Right renal pelvis (tissue), 4 donors: ENCODE measurements at places on chromosomes 11 and 22.

DNA sequence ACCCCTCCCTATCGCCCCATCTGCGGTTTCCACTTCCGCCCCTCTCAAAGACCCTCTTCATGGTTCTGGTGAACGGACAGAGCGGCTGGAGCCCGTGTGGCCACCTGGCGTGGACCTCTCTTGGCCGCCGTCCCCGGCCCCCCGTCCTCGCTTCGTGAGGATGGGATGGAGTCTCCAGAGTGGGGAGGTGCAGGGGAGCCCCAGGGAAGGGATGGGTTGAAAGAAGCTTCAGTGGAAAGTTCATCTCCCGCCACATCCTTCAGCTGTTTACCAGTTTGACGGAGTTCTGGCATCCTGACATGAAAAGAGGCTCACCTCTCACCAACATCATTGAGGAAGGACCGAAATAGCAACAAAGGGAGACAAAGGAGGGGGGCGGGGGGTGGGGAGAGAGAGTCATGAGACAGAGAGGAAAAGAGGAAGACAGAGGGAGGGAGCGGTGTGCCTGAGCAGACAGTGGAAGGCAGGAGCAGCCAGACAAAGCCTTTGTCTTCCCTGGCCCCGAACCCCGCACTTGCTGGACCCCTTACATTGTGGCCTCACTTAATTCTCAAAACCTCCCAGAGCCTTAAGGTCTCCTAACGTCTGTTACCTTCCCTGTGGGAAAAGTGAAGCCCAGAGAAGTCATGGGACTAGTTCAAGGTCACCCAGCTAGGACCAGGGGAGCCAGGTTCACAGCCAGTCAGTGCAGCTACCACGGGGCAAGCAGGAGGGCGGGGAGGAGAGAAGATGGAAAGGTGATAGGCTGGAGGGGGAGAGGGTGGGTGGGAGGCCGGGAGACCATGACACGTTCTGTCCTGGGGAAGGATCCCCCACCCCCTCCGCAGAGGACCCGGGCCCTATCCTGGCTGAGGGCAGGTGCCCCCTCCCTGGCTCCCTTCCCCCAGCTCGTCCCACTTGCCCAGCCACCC is 54.9 kb downstream of the CD6 start:
- no peak for DNase-seq

- no peak for DNase-seq
Measured at GRCh38 chr11:97430877-97431276, 1041.1 kb downstream of the JRKL start.

GRCh38 chr11:68412593-68413475 is 47.7 kb upstream of the PPP6R3 start:
- no peak for DNase-seq

DNA sequence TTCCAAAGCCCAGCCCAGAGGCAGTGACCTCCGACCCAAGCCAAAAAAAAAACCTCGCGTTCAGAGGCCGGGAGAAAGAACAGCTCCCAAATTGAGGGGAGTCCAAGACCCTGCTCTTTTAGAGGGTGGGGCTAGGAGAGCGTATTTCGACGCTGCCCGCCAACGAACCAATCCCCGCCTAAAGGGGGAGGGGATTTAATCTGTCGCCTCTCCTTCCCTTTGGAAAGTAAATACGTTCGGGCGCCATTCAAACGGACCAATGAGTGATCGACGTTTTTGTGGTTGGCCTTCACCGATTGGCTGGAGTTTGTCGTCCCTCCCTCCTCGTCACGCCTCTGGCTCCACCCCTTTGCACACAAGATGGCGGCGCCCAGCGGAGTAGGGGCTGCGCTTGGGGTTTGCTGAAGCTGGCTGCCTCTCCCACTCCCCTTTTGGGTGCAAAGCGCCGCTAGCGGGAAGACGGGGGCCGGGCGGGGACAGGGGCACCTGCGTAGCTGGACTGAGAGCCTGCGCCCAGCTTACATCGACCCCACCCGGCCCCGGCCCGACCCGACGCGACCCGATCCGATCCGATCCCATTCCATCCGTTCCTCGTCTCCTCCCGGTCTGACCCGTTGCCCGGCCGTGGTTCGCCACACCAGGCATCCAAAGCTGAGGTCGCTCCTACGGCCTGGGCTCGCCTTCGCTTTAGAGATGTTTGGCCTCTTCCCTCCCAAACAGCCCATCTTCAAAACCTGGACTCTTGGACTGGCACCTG is at the start of gene RNF26:
Gene RNF26 (plus strand): TSS at position 354 of the 757 bp plus-strand sequence. CDS start 596 bp downstream, outside the sequence.
- DNase-seq = peak; percentile 94

GRCh38 chr22:24592851-24593558 is at the start of gene LRRC75B:
Gene LRRC75B, minus strand, starts transcription at chr22:24593073. Its CDS starts 34 bp downstream, at chr22:24593039.
- peak; percentile 63 for DNase-seq

GRCh38 chr11:37963440-37963839 is 1365.4 kb upstream of the RAG2 start:
- DNase-seq = no peak

- no peak for DNase-seq
Measured at GRCh38 chr11:73429121-73429750, 53.0 kb downstream of the RELT start.

- no peak for DNase-seq
Measured at GRCh38 chr22:47597041-47597440, 834.6 kb downstream of the TBC1D22A start.

DNA sequence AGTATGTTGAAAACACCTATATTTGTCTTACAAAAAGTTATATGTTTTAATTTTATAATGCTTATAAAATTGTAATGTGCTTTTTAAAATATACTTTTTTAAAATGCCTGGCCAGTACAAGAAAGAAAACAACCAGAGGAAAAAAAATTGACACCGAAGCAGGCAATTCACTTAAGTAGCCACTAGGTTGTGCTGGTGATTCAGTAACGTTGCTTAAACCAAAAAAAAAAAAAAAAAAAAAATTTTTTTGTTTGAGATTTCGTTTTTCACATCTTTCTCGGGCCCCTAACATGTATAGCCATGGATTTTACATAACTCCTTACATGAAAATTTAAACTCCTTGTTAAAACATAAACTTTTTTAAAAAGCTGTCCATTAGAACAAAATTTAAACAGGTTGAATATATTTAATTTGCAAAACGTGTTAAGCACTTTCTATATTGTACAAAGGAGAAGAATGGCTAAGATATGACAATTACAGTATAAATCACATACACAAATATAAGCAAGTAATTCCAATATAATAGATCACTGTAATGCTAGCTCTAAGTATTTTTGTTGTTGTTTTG is 9.2 kb downstream of the OR8B4 start:
- DNase-seq = no peak

GRCh38 chr11:62337303-62338181 is at the start of gene ASRGL1:
Gene ASRGL1, plus strand, starts transcription at chr11:62337448. Its CDS starts 530 bp downstream, at chr11:62337978.
- peak; percentile 63 for DNase-seq

- no peak for DNase-seq
Measured at GRCh38 chr11:113411536-113411935, 24.0 kb downstream of the ANKK1 start.

GRCh38 chr11:92180226-92180625 is 44.4 kb upstream of the FAT3 start:
- no peak for DNase-seq

GRCh38 chr11:95093548-95093947 is 3.9 kb downstream of the ENDOD1 start:
- DNase-seq = no peak

- no peak for DNase-seq
Measured at GRCh38 chr11:12944889-12945288, 64.2 kb upstream of the RASSF10 start.

DNA sequence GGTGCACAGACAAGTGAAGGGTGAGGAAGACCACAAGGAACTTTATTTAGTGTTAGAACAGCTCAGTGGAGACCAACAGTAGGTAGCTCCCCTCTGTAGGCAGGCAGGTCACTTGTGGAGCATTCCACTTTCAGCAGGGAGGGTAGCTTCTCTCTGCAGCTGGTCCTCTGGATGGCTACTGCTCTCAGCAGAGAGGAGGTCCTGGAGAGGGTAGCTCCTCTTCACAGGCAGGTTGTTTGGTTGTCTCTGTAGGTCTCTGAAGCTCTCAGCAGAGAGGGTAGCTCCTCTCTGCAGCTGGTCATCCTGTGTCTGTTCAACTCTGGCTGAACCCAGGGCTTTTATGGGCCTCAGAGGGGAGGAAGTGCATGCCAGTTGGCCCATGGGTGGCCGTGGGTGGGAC is 6.5 kb upstream of the OOSP1 start:
- no peak for DNase-seq

- peak; percentile 13 for DNase-seq
Measured at GRCh38 chr11:19905280-19905853, 192.7 kb downstream of the NAV2 start.

DNA sequence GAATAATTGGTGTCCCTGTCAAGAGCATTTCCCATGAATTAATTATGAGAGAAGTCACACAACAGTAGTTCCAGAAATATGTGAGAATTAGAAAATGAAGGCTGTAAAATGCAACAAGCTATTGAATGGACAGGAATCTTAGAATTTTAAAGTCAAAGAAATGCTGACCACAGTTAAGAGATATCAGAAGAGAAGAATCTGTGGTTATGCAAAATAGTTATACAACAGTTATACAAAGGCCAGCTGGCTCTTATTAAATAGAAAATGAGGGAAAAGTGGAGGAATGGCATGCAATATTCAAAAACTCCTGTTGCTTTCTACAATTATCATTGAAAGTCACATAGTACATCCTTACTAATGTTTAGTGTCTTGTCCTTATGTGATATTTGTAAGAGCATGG is 27.4 kb downstream of the CASP12 start:
- no peak for DNase-seq

DNA sequence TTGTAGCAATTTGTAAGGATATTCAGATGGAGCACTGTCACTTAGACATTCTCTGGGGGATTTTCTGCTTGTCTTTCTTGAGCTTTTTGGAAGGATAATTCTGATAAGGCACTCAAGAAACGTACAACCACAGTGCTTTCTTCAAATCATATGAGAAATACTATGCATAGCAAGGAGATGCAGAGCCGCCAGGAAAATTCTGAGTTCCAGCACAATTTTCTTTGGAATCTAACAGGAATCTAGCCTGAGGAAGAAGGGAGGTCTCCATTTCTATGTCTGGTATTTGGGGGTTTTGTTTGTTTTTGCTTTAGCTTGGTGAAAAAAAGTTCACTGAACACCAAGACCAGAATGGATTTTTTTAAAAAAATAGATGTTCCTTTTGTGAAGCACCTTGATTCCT is 9.9 kb downstream of the PRSS23 start:
- no peak for DNase-seq

DNA sequence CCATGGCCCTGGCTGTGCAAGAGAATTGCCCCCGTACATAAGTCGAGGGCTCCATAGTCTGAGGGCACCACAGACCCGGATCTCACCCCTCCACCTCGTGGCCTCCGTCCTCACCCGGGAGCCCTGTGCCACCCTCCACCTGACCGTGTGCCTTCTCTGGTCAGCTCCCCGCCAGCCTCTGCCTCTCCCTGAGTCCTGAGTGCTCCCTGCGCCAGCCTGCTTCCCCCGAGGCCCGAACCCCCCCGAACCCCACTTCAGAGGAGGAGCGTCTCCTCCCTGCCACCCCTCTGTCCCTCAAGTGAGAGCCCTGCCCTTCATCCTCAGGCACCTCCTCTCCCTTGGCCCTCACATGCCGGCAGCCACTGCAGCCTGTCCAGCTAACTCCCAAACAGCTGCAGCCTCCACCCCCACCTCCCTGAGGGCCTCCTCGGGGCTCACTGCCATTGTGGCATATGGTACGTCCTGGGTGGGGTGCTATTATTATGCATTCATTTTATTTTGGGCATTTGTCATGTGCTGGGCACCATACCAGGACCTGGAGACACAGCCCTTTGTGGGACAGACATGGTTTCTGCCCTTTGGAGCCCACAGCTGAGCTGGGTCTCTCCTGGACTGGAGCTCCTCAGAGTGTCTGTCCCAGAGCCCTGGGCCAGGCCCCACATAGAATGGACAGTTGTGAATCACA is 67.2 kb downstream of the MYO7A start:
- DNase-seq = no peak

DNA sequence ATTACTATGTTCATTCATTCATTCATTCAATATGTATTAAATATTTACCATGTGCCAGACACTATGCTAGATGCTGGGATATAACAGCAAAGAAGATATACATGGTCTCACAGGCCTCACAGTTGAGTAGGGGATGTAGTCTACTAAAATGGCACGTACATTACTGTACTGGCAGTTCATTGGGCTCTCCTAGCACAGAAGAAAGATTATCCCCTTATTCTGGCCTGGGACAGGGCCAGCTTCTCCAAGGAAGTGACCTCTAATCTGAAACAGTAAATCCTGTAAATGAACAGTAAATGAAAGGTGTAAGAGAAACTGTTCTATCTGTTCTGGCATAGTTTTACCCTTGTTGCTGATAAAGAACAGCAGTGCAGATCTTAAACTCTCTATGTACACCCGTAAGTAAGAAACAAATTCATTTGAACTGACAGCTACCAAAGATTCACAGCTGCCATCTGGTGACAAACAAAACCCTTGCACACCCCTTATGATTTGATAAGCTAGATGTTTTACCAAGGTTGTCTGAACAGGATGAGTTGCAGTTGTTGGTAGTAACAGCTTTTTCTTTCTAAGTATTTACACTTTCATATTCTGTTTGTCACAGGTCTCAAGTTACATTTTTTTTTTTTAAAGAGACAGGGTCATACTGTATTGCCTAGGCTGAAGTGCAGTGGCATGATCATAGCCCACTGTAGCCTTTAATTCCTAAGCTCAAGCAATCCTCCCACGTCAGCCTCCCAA is 263.1 kb downstream of the TMEM135 start:
- DNase-seq = no peak

DNA sequence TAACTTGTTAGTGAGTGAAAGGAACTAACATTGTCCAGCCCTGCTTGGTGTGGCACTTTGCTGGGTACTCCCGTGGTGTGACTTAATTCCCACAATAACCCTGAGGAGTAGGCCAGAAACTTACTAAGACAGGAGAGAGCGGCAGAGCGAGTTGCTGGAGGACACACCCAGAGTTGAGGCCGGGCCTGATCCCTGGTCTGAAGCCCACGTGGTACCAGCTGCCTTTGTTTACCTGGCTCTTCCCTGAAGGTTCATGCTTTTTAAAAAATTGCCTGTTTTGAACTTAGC is 594 bp downstream of the MPST start:
- no peak for DNase-seq

GRCh38 chr11:36703055-36703404 is 105.0 kb upstream of the RAG2 start:
- no peak for DNase-seq

GRCh38 chr11:12909879-12910278 is 99.2 kb upstream of the RASSF10 start:
- no peak for DNase-seq

GRCh38 chr11:2360081-2360642 is 16.9 kb upstream of the CD81 start:
- no peak for DNase-seq

DNA sequence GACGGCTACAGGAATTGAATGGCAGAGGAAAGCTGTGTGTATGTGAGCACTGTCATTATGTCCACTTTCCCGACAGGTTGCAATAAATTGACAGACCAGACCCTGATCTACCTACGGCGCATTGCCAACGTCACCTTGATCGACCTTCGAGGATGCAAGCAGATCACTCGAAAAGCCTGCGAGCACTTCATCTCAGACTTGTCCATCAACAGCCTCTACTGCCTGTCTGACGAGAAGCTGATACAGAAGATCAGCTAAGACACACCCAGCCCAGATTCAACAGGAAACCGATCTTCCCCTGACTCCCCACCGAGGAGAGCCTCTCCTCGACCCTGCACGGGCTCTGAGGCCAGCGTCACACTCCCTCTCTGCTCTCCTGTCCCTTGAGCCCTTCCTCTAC is 11.5 kb upstream of the GRK2 start:
- DNase-seq = no peak

- DNase-seq = no peak
Measured at GRCh38 chr22:42800451-42801251, 56.4 kb downstream of the ARFGAP3 start.
